ENCODE measurements at places on chromosomes 16 and 17. TPM values are rescaled to one million over a fixed set of nuclear protein-coding genes. Genes with fewer than 3 reads are reported as not detected.
A peak's percentile ranks its signal among the peaks of the same experiment; 100 is the strongest.

GRCh38 chr16:86396901-86397311 lies 113.4 kb upstream of the FOXF1 start:
- H3K27ac ChIP-seq = peak overlapping the region; percentile 88
- H3K36me3 ChIP-seq = no peaks in the 10 kb centered on the region
- H3K27me3 ChIP-seq = peaks cover 5% of the 10 kb centered on the region
- H3K4me1 ChIP-seq = peaks cover 41% of the 10 kb centered on the region
- DNase-seq = peak; percentile 96

- H3K27me3 ChIP-seq = no peaks in the 10 kb centered on the region
- DNase-seq = no peak
- H3K4me1 ChIP-seq = peaks cover 6% of the 10 kb centered on the region
Measured at GRCh38 chr17:1611715-1612114, 16.9 kb downstream of the SLC43A2 start.

DNA sequence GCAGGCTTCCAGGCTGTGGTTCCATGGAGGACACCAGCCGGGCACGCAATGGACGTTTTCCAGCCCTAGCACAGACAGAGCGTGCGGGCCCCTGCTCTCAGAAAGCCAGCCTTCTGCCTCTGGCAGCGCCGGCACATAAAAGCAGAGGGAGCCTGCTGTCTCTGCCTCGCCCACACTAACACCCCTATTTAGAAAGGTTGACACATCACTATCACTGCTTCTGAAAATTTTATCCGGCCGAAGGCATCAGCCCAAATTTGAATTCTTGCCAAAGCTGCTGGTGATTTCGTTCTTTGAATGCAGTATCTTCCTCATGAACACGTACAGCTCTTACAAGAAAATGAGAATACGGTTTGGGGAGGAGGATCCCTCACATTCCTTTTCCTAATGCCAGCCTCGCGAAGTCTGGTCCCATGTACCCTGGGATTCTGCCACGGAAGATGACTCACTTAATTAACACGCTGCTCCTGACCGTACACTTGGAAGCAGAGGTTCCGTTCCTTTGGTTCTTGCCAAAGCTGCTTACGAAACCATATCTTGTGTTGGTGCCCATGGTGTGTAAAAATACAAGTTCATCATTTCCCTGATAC lies 1.3 kb upstream of the RAB11FIP3 start:
- H3K4me1 ChIP-seq = peaks cover 38% of the 10 kb centered on the region
- H3K27ac ChIP-seq = peak overlapping the region; percentile 96
- DNase-seq = peak; percentile 98
- no peaks in the 10 kb centered on the region for H3K36me3 ChIP-seq

DNA sequence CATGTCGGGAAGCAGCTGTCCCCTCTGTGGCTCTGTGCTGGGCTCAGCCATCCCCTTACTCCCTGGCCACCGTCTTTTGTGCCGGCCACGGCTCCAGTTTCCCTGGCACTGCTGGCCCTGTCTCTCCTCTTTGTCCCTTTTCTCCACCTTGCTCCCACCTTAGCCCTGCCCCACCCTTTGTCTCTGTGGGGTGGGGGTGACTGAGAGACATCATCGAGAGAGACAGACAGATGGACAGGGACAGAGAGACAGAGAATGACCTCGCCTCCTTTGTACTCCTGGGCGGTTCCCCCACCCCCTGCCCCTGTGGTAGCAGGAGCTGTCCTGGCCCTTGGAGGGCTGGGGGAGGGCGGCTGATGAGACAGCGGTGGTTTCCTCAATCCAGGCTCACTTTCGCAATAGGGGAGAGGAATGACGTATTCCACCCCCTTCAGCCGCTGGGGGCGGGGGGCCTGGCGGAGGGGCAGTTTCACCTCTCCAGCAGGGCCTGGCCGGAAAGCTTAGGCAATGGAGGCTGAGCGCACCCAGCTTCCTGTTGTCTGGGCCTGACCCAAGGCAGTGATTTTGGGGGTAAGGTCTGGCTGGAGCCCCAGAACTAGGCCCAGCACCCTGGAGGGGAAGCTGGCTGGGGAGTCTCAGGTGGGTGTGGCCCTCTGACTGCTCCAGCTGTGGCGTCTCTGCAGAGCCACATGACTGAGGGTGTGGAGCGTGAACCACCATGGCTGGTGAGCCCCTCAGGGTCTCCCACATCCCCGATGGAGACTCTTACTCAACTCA lies 7.3 kb downstream of the FMNL1 start:
- peaks cover 3% of the 10 kb centered on the region for H3K27me3 ChIP-seq
- H3K27ac ChIP-seq = peak overlapping the region; percentile 86
- peak; percentile 71 for DNase-seq
- H3K4me1 ChIP-seq = peaks cover 51% of the 10 kb centered on the region

DNA sequence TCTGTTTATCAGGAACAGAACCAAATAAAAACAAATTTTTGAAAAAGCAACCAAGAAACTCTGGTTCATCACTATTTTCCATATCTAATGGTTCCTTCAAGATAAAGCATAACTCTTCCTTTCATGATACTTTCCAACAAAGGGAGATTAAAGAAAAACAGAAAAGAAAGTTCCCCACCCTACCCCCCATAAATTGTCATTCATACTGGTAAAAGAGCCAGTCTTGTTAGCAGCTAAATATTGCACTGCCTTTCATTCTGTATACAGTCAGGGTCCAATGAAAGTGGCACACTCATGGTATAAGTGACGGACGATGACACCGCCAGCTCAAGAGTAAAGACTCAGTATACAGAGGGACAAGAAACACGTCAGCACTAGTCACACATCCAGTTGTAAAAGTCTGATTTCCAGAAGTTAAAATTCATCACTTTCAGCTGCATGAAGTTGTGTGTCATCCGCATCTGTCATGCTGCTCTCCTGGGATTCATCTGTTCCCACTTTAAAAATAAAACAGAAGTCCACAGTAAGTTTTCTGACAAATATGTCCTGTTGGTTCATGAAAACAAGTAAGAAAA lies 68.5 kb downstream of the CDC27 start:
- peak overlapping the region; percentile 58 for H3K4me3 ChIP-seq
- H3K36me3 ChIP-seq = peaks cover 24% of the 10 kb centered on the region
- DNase-seq = peak; percentile 84

Gene HS3ST3A1
- total RNA-seq = 35.4 TPM

DNA sequence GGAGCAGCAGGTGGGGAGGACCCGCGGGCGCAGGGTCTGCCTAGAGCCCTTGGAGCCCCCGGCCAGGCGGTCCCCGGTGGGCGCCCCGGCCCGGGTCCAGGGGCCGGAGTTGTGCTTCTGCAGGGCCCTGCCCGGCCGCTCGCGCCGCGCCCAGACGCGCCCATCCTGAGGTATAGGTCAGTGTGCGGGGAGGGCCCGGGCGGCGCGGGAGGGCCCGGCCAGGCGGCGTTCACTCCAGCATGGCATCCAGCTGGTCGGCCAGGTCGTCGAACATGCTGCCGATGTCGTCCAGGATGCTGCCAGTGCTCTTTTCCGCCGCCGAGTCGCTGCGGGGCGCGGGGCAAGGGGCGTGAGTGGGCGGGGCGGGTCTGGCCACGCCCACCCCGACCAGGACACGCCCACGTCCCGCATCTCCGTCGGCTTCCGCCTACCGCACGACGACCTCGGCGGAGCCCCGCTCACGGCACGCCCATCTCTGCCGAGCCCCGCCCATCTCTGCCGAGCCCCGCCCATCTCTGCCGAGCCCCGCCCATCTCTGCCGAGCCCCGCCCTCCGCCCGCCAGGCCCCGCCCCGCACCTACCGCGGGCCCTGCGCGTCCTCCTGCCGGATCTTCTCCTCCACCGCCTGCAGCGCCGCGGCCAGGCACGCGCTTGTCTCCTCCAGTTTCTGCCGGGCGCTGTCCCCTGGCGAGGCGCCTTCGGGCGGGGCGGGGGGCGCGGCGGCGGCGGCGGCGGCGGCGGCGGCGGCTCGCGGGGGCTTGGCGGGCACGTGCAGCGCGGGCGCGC lies 17.9 kb downstream of the CASKIN1 start:
- DNase-seq = no peak
- no peaks in the 10 kb centered on the region for H3K4me1 ChIP-seq
- H3K27ac ChIP-seq = no peak overlapping the region
- peaks cover 6% of the 10 kb centered on the region for H3K27me3 ChIP-seq

Gene PDE6G
- total RNA-seq = not detected

DNA sequence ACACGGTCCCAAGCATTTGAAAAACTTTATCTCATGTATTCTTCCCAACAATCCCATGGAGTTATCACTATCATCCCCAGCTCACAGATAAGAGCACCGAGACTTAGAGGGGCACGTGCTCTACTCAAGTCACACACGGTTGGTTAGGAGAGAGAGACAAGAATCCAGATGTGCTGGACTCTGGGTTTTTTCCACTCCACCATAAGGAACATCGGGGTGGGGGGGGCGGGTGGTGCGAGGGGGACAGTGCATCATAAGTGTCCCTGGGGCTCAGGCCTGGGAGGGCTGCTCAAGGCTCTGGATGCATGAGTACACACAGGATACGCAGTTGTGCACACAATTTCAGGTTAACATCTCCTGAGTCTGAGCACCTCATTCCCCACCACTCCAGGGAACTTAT lies 7.4 kb downstream of the CDC42EP4 start:
- H3K4me3 ChIP-seq = peak overlapping the region; percentile 82
- H3K36me3 ChIP-seq = no peaks in the 10 kb centered on the region
- H3K4me1 ChIP-seq = peaks cover 84% of the 10 kb centered on the region
- peak overlapping the region; percentile 95 for H3K27ac ChIP-seq
- no peak for DNase-seq

Gene MMP15
- 3.0 TPM for total RNA-seq

DNA sequence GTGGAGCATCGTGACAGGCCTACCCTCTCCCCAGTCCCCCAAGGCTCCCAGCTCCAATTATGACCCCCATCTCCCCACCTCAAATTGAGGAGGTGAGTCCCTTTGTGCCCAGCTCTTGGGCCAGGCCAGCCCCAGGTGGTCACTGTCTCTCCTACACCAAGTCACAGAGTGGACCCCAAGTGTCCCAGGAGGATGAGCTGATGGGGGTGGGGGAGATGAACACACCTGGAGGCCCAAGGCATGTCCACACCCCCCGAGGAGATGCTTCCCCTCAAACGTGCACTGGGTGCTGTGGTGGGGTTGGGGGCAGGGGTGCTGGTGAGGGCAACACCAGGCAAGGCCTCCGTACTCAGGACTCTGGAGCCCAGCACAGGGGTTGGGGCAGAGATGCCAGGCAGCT lies 73.2 kb downstream of the RBFOX3 start:
- H3K4me3 ChIP-seq = no peak overlapping the region
- H3K27me3 ChIP-seq = peaks cover 12% of the 10 kb centered on the region
- no peaks in the 10 kb centered on the region for H3K4me1 ChIP-seq
- H3K36me3 ChIP-seq = no peaks in the 10 kb centered on the region
- H3K27ac ChIP-seq = no peak overlapping the region

Gene DHRS7C
- not detected for total RNA-seq

DNA sequence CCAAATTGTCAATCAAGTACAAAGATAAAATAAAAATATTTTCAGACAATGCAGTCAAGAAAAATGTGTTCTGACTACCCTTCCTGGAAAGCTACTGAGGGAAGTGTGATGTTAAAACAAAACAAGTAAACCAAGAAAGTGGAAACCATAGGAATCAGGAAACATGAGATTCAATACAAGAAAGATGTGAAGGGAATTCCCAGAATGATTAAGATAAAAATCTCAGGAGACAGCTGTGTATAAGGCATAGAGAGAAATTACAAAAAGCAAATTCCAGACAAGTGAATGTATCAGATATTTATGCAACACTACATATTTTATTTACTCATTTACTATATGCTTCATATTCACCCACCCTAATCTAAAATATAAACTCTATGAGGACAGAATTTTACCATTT lies 32.2 kb downstream of the TRIM37 start:
- no peak overlapping the region for H3K4me3 ChIP-seq
- peak overlapping the region; percentile 24 for H3K27ac ChIP-seq
- peaks cover 31% of the 10 kb centered on the region for H3K36me3 ChIP-seq
- H3K27me3 ChIP-seq = no peaks in the 10 kb centered on the region
- DNase-seq = peak; percentile 38
- peaks cover 11% of the 10 kb centered on the region for H3K4me1 ChIP-seq

Gene FLCN
- 15.8 TPM for total RNA-seq
